ENCODE measurements at places on chromosomes 5 and 9. TPM values are rescaled to one million over a fixed set of nuclear protein-coding genes. Genes with fewer than 3 reads are reported as not detected.

- DNase-seq, result no peak
Observed at GRCh38 chr5:6544561-6544935, 88.3 kb downstream of the NSUN2 start.

DNA sequence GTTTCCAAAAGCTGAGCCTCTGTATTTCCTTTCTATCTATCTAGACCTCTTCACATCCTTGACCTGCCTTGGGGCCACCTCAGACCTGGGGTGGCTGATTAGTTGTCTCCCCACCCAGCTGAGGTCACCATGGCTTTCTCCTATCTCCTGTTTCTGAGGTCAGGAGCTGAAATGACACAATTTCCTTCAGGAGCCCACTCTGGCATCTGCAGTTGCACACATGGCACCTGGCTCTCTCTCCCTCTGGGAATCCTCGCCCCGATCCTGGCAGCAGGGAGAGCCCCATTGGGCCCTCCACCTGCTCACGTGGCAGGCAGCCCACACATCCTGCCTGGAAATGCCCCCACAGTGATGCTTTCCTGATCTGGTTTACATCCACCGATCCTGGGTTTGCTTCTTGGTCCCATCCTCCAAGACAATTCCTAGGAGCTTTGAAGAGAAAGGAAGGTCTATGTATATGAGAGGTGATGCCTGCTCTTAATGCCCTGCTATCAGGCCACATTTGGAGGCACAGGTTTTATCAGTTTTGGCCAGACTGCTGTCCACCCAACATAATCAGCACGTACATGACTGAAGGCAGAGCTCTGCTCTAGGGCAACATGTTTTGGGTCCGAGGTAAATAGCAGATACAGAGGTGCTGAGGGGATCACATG is 53.7 kb downstream of the MARCHF3 start:
- no peak for DNase-seq

Gene NUDT12
- total RNA-seq, result 1.6 TPM

Gene COL15A1
- under 0.01 TPM for total RNA-seq

Gene AOPEP
- total RNA-seq, result 20.7 TPM

All from hematopoietic multipotent progenitor cell (in vitro differentiated cells).